ENCODE measurements at places on chromosomes 6 and 20. TPM values are rescaled to one million over a fixed set of nuclear protein-coding genes. Genes with fewer than 3 reads are reported as not detected.

PSMA7 gene
- 136 TPM for total RNA-seq

GRCh38 chr20:61114493-61115175, 137.4 kb upstream of the CDH4 start:
- H3K27me3 ChIP-seq: no peaks in the 10 kb centered on the region
- H3K4me1 ChIP-seq: no peaks in the 10 kb centered on the region
- no peak for DNase-seq
- H3K36me3 ChIP-seq: no peaks in the 10 kb centered on the region
- no peak overlapping the region for H3K27ac ChIP-seq
- no peak overlapping the region for H3K4me3 ChIP-seq

DNA sequence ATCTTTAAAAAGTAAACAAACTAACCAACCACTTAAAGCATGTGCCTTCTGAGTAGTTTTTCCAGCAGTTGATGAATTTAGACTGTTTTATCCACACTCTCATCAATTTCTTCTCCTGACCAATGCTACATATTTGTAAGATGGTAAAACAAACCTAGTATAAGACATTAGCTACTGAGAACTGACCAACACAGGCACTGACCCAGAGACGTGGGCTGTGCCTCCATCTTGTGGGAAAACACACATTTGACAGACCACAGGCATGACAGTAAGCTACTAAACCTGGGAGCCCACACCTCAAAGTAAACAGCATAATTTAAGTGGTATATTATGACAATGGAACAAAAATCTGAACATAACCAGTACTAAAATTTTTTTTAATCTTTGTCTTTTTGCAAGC, 121.4 kb upstream of the NRSN1 start:
- H3K27ac ChIP-seq: no peak overlapping the region
- H3K4me3 ChIP-seq: no peak overlapping the region
- H3K27me3 ChIP-seq: no peaks in the 10 kb centered on the region
- no peaks in the 10 kb centered on the region for H3K4me1 ChIP-seq

FAM217A gene
- total RNA-seq: not detected

GRCh38 chr6:158057213-158057987, 75.7 kb downstream of the SYNJ2 start:
- peak overlapping the region; percentile 29 for H3K27ac ChIP-seq
- no peaks in the 10 kb centered on the region for H3K36me3 ChIP-seq
- DNase-seq: no peak
- H3K4me1 ChIP-seq: peaks cover 35% of the 10 kb centered on the region

- peaks cover 7% of the 10 kb centered on the region for H3K4me1 ChIP-seq
- no peak overlapping the region for H3K27ac ChIP-seq
- no peak for DNase-seq
- no peak overlapping the region for H3K4me3 ChIP-seq
Measured at GRCh38 chr20:46708172-46708860, 1.1 kb upstream of the SLC2A10 start.

GJA10 gene
- not detected for total RNA-seq

- DNase-seq: no peak
- no peaks in the 10 kb centered on the region for H3K27me3 ChIP-seq
- H3K36me3 ChIP-seq: no peaks in the 10 kb centered on the region
- H3K27ac ChIP-seq: no peak overlapping the region
- no peak overlapping the region for H3K4me3 ChIP-seq
- H3K4me1 ChIP-seq: no peaks in the 10 kb centered on the region
Measured at GRCh38 chr6:155216312-155217046, 47.3 kb upstream of the CLDN20 start.

- H3K4me3 ChIP-seq: no peak overlapping the region
- H3K36me3 ChIP-seq: no peaks in the 10 kb centered on the region
- H3K27me3 ChIP-seq: no peaks in the 10 kb centered on the region
- H3K4me1 ChIP-seq: no peaks in the 10 kb centered on the region
- H3K27ac ChIP-seq: no peak overlapping the region
Measured at GRCh38 chr6:124283486-124283885, 479.8 kb downstream of the NKAIN2 start.

PRICKLE4 gene
- total RNA-seq: not detected

C20orf202 gene
- not detected for total RNA-seq

HTR1E gene
- total RNA-seq: not detected

DNA sequence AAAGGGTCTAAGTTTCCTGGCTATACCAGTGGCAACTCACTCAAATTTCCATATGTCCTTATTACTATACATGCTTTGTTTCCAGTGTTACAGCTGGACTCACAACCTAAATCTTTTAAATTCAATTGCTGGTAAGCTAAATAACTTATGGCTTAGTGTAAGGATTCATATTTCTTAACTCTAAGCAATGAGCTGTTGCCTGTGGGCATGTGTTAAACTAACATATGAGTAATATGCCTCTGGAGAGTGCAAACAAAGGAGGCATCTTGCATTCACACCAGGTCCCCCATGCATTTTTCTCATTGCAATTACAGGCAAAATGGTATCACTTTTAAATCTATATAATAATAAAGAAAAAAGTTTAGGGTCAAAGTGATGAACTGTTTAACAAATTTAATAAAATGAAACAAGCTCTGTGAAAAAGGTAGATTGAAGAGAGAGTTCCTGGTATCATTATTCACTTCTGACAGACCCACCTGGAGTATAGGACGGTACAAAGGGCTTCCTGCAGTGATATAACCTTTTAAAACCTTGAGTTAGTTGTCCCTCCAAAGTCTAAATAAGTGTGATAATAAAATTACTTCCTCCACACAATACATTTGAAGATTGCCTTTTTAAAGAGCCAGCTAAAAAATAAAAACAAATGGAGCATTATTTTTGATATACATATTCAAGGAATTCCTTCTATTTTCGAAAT, 57.6 kb upstream of the HMGCLL1 start:
- H3K4me1 ChIP-seq: no peaks in the 10 kb centered on the region
- H3K27me3 ChIP-seq: no peaks in the 10 kb centered on the region
- H3K36me3 ChIP-seq: no peaks in the 10 kb centered on the region
- H3K4me3 ChIP-seq: no peak overlapping the region
- DNase-seq: no peak
- no peak overlapping the region for H3K27ac ChIP-seq

GRCh38 chr20:5833309-5833941, 83.2 kb downstream of the SHLD1 start:
- H3K4me1 ChIP-seq: peaks cover 19% of the 10 kb centered on the region
- H3K4me3 ChIP-seq: no peak overlapping the region
- no peaks in the 10 kb centered on the region for H3K27me3 ChIP-seq
- no peak overlapping the region for H3K27ac ChIP-seq
- no peaks in the 10 kb centered on the region for H3K36me3 ChIP-seq

DNA sequence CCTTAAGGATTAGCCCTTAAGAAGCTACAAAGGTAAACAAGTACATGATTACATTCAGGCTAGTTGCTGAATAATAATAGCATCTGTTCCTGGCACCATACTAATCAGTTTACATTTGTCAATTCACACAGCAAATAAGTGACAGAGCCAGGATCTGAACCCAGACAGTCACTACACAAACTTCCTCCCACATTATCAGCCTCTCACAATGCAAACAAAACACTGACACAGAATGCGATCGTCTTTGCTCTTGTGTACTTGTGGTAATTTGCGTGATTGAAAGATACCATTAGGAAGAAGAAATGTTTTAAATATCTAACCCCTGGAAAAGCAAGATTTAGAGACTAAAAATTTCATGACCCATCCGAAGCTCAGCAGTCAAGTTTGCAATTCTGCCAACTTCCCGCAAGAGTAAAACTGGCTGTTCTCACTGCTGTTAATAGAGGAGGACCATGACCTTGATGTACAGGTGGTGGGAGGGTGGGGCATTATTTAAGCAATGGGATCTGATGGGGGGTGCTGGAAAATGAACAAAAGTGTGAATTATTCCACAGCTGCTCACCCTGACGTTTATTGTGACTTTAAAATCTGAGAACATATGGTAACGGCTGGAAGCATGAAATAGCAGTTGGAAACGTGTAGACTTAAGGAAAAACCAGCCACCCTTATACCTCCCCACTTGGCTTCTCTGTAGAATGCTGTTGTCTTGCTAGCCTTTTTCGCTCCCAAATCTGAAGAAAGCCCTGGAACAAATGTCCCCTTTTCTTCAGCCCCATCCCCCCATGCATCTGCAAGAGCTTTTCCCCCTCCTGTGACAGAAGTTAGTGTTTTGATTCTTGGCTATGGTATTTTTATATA, 95.3 kb upstream of the ARMC2 start:
- no peaks in the 10 kb centered on the region for H3K4me1 ChIP-seq
- no peak for DNase-seq
- H3K27ac ChIP-seq: no peak overlapping the region
- H3K36me3 ChIP-seq: no peaks in the 10 kb centered on the region
- H3K27me3 ChIP-seq: no peaks in the 10 kb centered on the region
- no peak overlapping the region for H3K4me3 ChIP-seq

CASS4 gene
- total RNA-seq: 9.7 TPM

GRCh38 chr6:23522792-23523547, 603.0 kb upstream of the NRSN1 start:
- H3K4me3 ChIP-seq: no peak overlapping the region
- H3K4me1 ChIP-seq: no peaks in the 10 kb centered on the region
- H3K27ac ChIP-seq: no peak overlapping the region

- H3K4me1 ChIP-seq: no peaks in the 10 kb centered on the region
- H3K4me3 ChIP-seq: no peak overlapping the region
- no peaks in the 10 kb centered on the region for H3K27me3 ChIP-seq
- no peak overlapping the region for H3K27ac ChIP-seq
Measured at GRCh38 chr6:116397914-116398313, 27.2 kb downstream of the DSE start.

WFDC5 gene
- total RNA-seq: not detected

- no peaks in the 10 kb centered on the region for H3K4me1 ChIP-seq
- H3K4me3 ChIP-seq: no peak overlapping the region
- H3K27ac ChIP-seq: no peak overlapping the region
- DNase-seq: no peak
- no peaks in the 10 kb centered on the region for H3K36me3 ChIP-seq
Measured at GRCh38 chr6:29850011-29850553, 22.5 kb downstream of the HLA-G start.

BPIFB2 gene
- total RNA-seq: not detected

- H3K27me3 ChIP-seq: no peaks in the 10 kb centered on the region
- H3K27ac ChIP-seq: peak within 1 kb of the TSS; percentile 56
- peak; percentile 82 for DNase-seq
- H3K4me3 ChIP-seq: peak within 1 kb of the TSS; percentile 96
Measured at GRCh38 chr6:89819336-89820130, at the start of gene MDN1. TSS of gene MDN1 (minus strand) at chr6:89819794. CDS start at chr6:89819607, 187 bp downstream.

CST5 gene
- not detected for total RNA-seq

- no peak for DNase-seq
- H3K36me3 ChIP-seq: no peaks in the 10 kb centered on the region
- peaks cover 26% of the 10 kb centered on the region for H3K27me3 ChIP-seq
- H3K4me3 ChIP-seq: no peak within 1 kb of the TSS
- H3K27ac ChIP-seq: no peak within 1 kb of the TSS
Measured at GRCh38 chr6:101393251-101393828, at the start of gene GRIK2. TSS of gene GRIK2 (plus strand) at chr6:101393708.

DNA sequence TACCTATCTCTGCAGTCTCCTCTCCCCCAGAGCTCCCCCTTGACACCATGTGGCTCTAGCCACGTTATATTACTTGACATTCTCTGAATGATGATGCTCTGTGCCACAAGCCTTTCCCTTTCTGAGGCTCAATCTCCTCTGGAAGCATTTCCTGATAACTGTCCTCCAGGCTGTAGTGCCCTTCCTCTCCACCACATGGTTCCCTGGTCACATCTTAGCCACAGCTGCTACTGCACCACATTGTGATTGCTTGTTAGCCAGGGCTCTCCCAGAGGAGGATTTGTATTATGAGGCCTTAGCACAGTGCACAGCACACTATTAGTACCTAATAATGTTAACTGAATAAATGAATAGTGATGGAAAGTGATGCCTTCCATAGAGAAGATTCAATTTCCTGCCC, 63.9 kb upstream of the RCAN2 start:
- no peaks in the 10 kb centered on the region for H3K4me1 ChIP-seq
- H3K4me3 ChIP-seq: no peak overlapping the region

DNA sequence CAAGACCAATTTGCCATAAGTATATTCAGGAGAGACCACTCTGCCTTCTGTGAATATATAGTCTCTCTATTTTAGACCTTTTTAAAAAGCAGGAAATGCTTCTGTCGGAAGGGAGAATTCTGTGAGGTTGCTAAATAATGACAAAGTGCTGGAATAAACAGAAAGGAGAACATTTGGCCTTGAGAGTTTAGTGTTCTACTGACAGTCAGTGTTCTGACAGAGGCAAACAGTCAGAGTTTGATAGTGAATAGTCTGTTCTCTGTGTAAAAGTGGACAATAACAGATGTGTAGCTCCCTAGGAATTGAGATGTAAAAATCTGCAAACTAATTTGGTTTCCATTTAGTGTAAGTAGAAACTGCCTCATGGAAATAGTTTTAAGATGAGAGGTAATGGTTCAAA, 220.7 kb downstream of the PHF3 start:
- H3K4me3 ChIP-seq: no peak overlapping the region
- H3K36me3 ChIP-seq: no peaks in the 10 kb centered on the region
- H3K27me3 ChIP-seq: no peaks in the 10 kb centered on the region
- no peak for DNase-seq

GINS1 gene
- total RNA-seq: 2.8 TPM

Data from T-cell (primary cell).